ENCODE measurements at places on chromosomes 6 and 20.

GRCh38 chr20:43584448-43585136 lies 6.1 kb upstream of the IFT52 start:
- peak; percentile 87 for DNase-seq

- no peak for DNase-seq
Measured at GRCh38 chr6:42434237-42434636, 17.5 kb downstream of the TRERF1 start.

GRCh38 chr6:13452346-13453117 lies 34.9 kb downstream of the GFOD1 start:
- DNase-seq: peak; percentile 41

GRCh38 chr6:17156112-17156921 lies 54.5 kb downstream of the STMND1 start:
- peak; percentile 72 for DNase-seq
